NCI-H1092 treated with DMSO at 0.1 percent for 48 hours (cell line): ENCODE measurements at places on chromosomes 1 and 21.

DNA sequence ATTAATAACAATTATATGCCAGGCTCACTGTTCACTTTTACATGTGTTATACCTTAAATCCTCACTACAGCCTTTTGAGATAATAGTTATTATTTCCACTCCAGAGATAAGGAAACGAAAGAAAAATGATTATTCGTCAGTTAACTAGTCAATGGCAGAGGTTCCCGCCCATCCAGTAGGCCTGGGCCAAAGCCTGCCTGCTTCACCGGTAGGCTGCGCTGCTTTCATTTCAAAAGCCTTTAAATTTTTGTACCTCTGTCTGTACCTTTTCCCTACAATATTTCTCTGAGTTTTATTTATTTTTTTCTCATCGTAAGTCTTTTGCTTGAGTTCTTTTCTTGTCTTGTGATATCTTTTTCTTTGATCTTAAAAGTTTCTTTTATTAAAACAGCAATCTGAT is 3.6 kb downstream of the GPR52 start:
- no peak for DNase-seq

DNA sequence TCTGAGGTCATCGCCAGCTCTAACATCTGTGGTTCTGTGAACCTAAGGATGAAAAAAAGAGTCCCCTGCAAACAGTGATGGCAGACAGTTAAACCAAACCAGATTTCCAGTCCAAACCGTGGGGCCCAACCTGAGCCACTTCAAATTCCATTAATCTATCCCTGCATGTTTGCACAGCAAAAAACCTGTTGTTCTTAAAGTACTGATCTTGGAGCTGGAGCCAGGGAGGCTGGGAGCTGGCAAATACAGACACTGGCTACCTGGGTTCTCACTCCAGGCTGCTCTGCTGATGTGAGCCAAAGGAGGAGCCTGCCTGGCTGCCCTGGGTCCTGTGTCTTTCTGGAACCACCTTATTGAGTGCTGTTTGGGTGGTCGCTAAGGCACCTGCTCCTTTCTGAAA is 16.4 kb downstream of the LDLRAD1 start:
- peak; percentile 60 for DNase-seq

GRCh38 chr21:25581582-25581981 is 25.7 kb downstream of the MRPL39 start:
- DNase-seq = no peak

GRCh38 chr1:110430901-110431300 is 20.0 kb upstream of the PROK1 start:
- DNase-seq = no peak

DNA sequence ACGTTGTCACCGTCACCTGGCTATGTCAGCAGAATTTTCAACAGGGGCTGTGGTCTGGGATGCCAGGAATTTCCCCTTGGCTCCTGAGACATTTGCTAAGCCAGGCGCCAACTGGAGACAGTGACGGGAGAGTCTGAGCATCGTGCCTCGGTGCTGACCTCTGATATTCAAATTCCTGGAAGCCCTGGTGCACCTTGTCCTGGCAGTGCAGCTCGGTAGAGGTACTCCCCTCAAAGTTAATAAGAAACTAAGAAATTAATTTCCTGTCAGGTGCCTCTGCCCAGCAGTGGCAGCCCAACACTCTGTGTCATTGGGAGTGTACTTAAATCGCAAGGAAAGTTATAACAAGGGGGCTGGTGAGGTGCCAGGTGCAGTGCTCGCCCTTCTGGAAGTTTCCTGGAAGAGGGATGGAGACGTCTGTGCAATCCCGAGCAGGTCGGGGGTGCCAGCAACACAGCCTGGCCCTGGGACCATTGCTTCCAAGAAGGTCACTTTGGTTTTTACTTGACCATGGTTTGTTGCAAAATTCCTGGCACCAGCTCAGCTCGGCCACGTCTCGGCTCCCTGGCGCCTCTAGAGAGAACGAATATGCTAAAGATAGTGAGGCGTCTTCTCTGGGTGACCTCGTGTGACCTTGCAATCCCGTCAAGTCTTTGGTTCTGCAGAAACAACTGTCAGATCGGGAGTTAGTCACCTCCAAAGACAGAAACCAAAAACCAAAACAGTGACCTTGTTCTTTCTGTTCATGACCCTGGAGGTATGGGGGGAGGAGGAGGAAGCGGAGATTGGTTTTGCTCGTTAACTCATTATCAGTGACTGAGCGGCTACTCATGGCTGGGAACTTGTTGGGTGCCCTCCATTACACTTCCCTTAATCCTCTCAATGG is 149.5 kb upstream of the VAMP3 start:
- no peak for DNase-seq

- peak; percentile 78 for DNase-seq
Observed at GRCh38 chr21:31558189-31558961, 101.1 kb upstream of the SOD1 start.

GRCh38 chr1:10014016-10014415 is 17.0 kb downstream of the RBP7 start:
- no peak for DNase-seq

GRCh38 chr21:31334648-31335121 is 9.4 kb downstream of the TIAM1 start:
- peak; percentile 99 for DNase-seq

- no peak for DNase-seq
Observed at GRCh38 chr1:86472152-86472551, 3.4 kb downstream of the CLCA1 start.

- peak; percentile 29 for DNase-seq
Observed at GRCh38 chr1:230140221-230141020, 73.4 kb downstream of the GALNT2 start.

GRCh38 chr1:47926461-47926999 is 70.7 kb downstream of the TRABD2B start:
- no peak for DNase-seq

GRCh38 chr21:24729568-24729967 is 877.7 kb downstream of the MRPL39 start:
- DNase-seq = no peak

DNA sequence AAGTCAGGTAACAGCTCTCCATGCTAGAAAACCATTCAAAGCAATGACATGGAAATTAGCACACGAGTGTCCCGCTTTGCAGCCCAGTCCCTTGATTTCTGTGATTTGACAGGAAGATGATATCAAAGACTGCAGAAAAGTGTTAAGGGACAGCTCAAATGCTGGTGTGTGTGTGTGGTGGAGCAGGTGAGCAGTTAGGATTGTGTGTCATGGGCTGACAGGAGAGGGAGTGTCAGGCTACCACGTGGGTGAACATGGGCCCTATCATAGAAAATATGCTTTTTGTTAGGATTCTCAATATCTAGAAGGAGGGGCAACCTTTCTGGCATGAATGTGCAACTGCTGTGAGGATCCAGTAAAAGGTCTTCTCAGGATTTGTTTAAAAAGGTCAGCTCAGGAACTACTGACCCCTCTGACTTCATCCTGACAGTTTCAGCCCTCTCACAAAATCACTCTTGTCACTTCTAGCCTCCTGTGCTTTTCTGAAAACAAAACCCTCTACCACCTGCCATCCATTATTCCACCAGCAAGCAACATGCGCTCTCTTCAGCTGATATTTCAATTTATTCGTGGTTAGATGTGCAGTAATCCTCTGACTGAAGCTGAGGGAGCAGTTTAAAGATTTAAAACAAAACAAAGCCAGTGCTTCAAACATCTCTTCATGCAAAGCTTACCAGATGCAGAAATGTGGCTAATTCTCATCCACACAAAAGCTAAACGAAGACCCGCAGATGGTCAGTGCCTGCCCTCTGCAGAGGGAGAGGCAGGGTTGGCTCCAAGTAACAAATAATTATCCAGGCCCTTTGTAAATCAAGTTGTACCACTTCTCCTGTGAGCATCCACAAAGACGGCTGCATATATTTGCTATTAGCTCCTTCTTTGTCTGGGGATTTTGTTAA is 397.9 kb downstream of the PTBP2 start:
- DNase-seq = no peak

DNA sequence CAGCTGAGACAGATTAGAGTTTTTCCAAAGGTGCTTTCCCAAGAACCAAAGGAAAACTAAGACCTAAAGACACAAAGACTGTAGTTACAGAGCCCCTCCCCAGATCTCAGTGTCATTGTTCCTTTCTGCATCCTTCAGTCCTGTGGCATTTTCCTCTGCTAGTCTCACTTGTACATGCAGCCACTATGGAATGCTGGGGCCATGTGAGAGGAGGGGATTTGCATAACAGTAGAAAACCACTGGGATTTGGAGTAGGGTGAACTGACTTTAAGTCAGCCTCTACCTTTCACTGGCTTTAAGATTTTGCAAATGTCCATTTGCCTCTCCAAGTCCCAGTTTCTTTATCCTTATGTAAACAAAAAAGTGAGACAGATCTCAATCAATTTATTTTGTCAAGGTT is 119.4 kb upstream of the F3 start:
- no peak for DNase-seq

GRCh38 chr1:111733992-111734341 is 5.2 kb downstream of the INKA2 start:
- no peak for DNase-seq

DNA sequence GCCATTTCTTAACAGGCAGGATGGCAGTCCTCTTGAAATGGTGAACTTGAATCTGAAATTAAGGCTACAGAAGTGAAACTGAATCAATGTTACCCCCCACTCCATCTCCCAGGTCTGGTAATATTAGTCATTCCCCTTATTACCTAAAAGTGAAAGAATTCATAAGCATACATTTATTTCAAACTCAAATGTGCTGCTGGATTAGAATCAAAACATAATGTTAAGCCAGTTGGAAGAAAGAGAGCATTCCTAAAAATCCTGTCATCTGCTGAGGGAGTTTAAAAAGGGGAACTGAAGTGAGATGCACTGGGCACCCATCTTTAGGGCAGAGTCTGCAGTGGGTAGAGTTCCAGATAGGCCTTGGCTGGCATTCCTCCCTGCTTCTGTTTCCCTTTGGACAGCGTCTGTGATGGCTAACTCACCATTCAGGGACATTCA is 17.4 kb downstream of the KIAA0319L start:
- DNase-seq = no peak

DNA sequence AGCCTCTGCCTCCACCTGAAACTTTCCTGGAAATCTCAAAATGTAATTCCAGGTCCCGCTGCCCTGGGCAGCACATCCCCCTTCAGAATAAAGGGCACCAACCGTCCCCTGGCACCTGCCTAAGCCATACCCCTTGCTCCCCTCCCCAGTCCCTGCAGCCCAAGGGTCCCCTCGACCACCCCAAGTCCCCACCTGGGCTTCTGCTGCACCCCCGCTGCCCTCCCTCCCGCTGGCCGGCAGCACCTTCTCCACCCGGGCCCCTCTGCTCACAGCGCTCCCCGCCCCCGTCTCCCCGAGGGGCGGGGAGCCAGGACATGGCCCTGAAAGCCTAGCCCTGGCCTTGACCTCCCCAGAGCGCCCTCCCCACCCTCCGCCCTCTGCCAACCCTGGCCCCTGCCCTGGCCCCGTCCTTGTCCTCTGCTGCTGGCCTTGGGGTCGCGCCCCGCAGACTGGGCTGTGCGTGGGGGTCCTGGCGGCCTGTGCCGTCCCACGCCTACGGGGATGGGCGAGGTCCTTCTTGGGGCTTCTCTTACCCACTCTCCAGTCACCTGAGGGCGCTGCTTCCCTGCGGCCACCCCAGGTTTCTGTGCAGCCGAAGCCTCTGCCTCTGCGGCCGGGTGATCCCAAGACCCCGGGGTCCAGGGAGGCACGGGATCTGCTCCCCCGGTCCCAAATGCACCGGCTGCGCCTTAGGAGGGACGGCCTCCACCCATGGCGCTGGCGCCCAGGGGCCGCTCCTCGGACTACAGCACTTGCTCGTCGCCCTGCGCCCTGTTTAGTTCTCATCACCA is 41.7 kb downstream of the WDR4 start:
- DNase-seq = no peak

DNA sequence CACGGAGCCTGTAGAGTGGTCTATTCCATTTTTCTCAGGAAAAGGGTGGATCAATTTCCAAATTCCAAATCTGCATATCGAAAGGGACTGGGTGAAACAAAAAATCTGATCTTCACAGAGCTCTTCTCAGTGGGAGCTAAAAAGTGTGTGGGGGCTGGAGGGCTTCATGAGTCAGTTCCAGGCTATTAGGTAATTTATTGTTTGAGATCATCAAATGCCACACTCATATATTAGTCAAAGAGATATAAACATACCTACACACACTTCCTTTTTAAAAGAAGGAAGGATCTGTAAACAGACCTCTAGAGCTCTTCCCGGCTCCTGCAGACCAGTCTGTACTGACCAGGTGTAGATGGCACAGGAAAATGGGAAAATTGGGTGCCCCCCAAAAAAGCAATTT is 175.4 kb downstream of the ZBTB18 start:
- DNase-seq = no peak

GRCh38 chr1:24384251-24385090 is 29.1 kb downstream of the STPG1 start:
- DNase-seq = no peak

DNA sequence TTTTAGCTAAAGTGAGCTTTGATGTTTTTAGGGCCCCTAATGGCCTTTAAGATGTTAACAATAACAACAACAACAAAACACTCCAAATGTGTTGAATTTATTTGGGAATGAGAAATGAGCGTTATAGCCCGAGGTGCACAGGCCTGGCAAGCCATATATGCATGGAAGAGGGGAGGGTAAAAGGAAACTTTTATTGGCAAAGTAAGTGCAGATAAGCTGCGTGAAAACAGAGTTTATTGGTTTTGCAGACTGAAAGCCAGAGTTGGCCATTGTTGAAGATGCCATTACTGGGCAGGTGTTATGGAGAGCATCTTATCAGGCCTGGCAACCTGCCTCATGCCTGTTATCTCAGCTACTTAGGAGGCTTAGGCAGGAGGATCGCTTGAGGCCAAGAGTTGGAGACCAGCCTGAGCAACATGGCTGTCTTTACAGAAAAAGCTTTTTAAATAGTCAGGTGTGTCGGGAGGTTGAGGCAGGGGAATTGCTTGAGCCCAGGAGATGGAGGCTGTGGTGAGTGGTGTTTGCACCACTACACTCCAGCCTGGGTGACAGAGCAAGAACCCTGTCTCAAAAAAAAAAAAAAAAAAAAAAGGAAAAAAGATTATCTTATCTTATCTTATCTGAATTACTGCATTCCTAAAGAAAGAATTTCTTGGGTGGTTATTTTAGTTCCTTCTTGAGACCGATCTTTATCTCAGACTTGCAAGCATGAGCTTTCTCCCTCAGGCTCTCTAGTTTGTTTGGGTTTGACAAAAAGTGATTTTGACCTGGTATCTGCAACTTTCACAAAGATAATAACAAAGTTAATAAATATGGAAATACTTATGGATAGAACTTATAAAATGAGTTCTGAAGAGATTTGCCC is 1.7 kb downstream of the PATJ start:
- DNase-seq = no peak

- DNase-seq = no peak
Observed at GRCh38 chr1:153698923-153699714, 20.6 kb downstream of the NPR1 start.

DNA sequence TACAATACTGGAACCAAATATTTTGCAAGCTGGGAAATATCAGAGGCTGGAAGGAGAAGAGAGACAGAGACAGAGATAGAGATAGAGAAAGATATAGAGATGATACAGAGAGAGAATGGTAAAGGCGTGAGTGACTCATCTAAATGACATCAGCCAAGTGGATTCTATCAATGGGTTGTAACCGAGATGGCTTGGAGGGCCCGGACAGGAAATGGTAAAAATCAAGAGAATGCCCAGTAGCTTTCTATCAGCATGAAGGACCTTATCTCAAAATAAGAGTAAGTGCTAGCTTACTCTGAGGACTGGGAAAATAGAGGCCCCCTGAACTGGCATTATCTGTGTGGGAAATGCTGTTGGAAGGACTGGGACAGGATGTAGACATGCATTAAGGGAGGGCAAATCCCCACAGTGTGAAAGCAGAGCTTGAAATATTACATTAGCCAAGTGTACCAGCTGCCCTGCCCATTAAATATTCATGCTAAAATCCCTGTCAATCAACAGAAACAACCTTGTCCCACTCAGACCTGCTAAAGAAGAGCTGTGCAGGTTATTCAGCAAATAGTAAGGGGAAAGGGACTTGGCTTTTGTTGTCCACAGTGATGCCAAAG is 76.6 kb upstream of the ZNF644 start:
- no peak for DNase-seq

- no peak for DNase-seq
Observed at GRCh38 chr1:109616391-109616790, 3.0 kb downstream of the GNAT2 start.
